ENCODE measurements at places on chromosomes 3 and 15.

DNA sequence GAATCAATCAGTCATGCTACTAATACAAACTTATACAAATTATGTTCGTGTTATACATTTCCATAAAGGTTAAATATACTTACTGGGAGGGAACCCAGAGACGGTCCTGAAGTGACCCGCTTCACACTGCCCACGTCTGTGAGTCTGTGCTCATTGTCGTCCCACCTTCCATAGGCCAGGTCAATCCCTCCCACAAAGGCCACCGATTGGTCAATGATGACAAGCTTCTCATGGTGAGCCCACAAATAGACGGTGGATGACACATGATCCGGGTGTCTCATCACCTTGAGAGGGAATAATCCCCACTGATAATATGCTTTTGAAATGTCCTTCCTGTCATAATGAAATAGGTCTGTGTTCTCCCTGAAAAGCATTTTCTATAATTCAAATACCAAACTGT, 121.7 kb downstream of the PLD1 start:
- no peak for DNase-seq

- no peak for DNase-seq
Measured at GRCh38 chr3:11536936-11537612, 106.6 kb downstream of the VGLL4 start.

DNA sequence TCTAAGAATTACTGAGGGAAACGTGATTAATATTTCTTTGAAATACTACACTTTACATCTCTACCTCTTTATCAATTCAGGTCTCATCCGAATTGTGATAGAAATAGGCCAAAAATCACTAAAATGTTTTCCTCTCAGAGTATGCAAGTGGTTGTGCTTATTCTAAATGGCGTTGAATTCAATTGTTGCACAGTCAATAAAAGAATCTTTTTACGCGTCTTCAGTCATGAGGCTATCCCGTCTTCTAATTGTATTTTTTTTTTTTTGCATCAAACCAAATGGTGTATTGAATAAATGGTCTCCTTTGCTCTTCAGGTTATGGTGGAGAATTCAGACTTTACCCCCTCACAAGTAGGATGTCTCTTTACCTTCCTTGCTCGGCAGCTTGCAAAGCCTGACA, 112.6 kb downstream of the VPS8 start:
- DNase-seq: no peak

- DNase-seq: no peak
Measured at GRCh38 chr3:107975529-107976201, 115.2 kb downstream of the CD47 start.

DNA sequence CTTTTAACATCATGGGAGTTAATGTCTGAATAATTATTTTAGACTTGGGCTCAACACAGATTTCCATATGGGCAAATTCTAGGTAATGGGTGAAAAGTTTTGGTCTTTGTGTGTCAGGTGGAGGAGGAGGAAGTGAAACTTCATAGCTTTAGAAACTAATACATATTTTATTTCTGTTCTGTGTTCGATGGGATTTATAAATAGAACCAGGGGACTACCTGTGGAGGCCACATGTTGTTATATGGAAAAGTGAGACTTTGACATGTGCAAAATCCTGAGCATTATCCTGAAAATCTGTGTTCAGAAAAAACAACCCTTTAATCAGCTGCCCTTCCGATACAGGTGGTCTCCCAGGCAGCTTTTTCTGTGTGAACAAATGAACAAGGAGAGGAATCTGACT, 209.5 kb downstream of the SOX2 start:
- DNase-seq: no peak

DNA sequence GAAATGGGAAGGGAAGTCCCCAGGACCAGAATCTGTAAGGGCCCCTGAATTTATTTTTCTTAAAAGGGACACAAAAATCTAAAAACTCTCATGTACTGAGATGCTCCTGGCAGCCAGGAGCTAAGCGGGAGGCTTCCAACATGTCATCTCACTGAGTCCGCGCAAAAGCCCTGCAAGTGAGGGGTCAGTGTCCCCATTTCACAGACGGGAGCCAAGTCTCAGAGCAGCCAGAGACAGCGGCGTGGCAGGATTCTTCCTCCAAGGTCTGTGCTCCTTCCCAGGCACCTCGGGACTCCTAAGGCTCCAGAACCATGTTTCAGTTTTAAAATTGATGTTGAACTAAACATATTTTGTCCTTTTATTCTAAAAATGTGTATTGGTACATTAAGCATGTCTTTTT, 114.8 kb downstream of the ADCY5 start:
- no peak for DNase-seq

DNA sequence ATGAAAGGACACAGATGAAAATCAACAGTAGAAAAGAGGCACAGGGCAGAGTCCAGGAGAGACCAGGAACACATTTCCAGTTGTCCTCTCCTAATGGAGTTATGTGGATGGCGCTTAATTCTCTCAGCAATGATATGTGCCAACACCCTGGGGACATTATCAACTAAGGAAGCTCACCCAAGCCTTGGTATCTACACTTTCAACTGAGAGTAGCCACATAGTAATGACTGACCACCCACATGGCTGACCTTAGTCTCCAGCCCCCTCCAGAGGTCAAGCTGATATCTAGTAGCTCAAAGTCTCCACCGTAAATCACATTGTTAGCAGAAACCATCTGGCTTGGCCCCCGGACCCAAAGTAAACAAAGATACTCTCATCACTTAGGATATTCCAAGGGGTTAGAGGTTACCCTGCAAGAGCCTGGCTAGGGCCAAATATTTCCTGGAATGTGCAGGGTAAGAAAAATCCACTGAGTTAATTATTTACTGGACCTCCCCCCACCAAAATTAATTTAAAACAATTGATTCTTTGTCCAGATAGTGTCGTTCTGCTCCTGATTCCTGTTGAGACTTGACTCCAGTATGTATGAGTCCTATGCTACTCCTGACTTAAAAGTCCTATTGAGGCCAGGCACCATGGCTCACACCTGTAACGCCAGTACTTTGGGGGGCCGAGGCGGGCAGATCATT, 24.8 kb downstream of the GABRR3 start:
- DNase-seq: no peak

GRCh38 chr15:28125673-28126651, 26.8 kb upstream of the OCA2 start:
- DNase-seq: no peak

DNA sequence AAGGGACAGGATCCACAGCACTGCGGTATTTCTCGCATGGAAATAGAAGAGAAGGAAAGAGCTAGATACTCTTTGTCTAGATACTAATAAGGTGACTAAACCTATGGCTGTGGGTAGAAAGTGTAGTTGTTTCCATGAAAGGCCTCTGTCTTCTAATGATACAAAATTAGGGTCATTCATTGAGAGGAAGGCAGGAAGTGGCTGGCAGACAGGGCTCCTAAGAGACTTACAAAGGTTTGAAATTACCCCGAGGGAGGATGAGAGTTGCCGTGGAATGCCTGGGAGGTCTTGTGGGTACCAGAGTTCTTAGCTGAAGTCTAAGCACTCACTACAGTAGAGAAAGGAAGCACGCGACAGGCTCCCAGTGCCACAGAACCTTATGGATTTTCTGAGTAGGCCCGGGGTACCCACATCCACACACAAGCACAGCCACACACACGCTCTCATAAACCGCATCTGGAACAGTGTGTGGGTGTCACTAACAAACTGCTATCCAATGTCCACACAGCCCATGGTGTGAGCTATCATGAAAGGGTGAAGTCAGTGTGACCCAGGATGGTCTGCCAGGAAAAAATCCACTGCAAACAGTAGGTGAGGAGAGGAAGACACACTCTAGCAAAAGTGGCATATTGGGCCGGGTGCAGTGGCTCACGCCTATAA, 221.4 kb downstream of the FAM43A start:
- DNase-seq: no peak

- no peak for DNase-seq
Measured at GRCh38 chr3:42106646-42107045, 15.5 kb downstream of the TRAK1 start.

DNA sequence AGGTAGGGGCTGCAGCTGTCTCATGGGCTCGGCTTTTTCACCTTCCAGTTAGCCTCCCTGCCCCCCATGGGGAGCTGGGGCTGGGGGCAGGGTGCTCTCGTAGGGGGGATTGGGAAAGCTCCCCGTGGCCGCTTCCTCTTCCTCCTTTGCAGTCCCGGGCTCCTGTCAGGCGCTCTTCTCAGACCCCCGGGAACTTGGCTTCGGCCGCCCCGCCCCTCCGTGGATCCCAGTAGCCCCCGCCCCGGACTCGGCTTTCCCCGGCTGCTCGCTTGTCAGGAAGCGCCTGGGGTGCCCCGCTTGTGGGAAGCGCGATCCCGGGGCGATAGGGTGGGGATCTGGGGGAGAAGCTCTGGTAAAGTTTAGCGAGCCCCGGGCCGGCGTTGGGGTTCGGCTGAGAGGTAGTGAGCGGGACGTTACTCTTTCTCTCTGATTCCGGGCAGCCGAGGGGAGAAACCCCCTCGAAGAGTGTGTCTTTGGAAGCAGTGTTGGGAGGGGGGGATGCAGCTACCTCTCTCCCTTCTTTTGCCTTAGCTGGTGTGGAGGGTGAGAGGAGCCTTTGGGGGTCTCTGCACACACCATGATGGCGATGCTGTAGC, 611 bp downstream of the PIAS1 start:
- peak; percentile 18 for DNase-seq

DNA sequence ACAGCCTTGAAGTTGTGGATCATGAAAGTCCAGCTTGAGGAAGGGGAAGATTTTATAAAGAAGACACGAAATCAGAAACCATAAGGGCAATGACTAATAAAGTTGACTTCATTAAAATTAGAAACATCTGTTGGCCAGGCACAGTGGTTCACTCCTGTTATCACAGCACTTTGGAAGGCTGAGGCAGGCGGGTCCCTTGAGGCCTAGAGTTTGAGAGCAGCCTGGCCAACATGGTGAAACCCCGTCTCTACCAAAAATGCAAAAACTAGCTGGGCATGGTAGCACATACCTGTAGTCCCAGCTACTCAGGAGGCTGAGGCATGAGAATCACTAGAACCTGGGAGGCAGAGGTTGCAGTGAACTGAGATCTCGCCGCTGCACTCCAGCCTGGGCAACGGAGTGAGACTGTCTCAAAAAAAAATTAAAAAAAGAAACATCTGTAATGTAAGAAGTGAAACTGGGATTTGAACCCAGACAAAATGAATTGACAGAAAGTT, 7.9 kb upstream of the UBXN7 start:
- DNase-seq: no peak

- no peak for DNase-seq
Measured at GRCh38 chr3:194785315-194785714, 99.6 kb downstream of the FAM43A start.

DNA sequence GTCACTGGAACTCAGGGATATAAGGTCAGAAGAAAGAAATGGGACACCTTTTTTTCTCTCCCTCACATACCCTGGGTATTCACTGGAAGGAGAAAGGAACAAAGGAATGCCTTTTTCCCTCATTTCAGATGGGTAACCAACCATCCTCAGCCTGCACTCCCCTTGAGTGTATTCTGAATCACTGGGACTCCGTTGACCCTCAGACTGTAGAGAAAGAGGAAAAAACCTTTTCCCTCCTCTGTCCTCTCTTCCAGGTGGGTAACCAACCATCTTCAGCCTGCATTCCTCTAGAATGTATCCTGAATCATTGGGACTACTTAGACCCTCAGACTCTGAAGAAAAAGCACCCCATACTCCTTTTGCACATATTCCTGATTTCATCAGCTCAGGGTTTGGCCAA, 11.4 kb downstream of the PRR20G start:
- no peak for DNase-seq

DNA sequence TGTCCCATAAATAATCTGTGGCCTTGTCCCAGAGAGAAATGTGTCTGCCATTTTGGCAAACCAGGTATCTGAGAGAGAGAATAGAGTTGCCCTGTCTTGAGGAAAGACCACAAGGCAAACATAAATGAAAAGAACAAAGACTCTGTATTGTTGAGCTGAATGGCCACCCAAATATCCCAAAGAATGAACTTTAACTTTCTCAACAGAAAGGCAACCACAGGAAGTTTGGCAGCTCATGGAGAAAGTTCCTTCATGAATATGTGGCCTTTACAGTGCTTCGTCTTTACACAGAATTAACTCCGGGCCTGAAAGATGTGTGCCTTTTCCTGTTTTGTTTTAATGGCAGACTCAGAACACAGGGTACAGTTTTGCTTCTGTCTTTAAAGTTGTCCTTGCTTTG, 41.4 kb upstream of the THBS1 start:
- no peak for DNase-seq

DNA sequence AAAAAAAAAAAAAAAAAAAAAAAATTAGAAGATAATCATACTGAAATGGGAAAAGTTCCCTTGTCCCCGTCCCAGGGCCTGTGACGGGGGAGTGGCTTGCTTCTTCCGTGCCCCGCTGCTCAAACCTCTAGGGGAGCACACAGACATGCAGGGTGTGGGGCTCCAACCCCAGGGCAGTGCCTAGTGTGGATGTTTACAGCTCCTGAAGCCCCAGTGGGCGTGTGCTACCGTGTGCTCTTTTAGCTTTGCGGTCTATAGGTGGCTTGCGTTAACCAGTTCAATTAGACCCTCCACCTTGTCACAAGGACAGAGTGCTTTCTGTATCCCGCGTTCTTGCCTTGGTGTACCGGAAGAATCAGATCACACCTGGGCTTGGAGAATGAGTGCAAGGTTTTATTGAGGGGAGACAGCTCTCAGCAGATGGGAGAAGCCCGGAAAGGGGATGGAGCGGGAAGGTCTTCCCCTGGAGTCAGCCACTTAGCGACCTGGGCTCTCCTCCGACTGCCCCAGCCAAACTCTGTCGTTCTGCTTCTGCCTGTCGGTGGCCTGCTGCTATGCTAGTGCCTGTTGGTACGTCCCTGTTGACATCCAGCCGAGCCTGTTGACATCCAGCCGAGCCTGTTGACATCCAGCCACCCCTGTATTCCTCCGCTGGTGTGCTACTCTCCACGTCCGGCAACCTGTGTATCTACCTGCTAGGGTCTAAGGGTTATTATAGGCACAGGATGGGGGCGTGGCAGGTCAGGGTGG, 569.8 kb downstream of the VGLL3 start:
- no peak for DNase-seq

GRCh38 chr15:75028991-75029377, 5.6 kb downstream of the PPCDC start:
- no peak for DNase-seq

DNA sequence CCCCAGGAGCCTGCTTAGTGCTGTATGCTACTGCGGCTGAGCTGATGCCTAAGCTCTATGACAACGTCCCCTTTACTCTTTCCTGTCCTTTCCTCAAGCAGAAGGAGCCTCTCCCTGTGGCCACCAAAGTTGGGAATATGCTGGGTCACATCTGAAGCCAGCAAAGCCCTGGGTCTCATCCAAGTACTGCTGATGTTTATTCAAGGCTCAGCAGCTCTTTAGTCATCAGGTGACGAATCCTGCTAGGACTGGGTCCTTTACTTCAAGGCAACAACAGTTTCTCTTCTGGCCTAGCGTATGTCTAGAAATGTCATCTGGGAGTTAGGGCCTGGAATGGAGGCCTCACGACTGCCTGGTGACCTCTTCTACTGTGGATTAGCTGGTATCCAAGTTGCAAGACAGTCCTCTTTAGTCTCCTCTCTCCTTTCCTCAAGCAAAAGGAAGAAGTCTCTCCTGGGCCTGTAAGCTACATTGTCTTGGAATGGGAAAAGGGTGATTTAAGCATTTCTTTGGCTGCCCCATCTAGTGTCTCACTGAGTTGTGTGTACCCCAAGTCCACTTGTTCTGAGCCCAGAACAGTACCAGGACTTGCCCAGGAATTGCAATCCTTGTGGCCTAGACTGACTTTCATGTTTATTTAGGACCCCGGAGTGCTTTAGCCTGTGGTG, 63.9 kb downstream of the TNFAIP8L3 start:
- no peak for DNase-seq

- DNase-seq: no peak
Measured at GRCh38 chr3:27253831-27254230, 115.4 kb downstream of the NEK10 start.

- DNase-seq: peak; percentile 71
Measured at GRCh38 chr3:30199096-30199759, 407.2 kb upstream of the TGFBR2 start.

Measured in stimulated activated CD4-positive, alpha-beta T cell treated with anti-CD3 and anti-CD28 coated beads, Interleukin-4, amount 100 ng/mL, for 48 hours (primary cell).